Effector memory CD4-positive, alpha-beta T cell (primary cell): ENCODE measurements at places on chromosomes 2 and 18.

DNA sequence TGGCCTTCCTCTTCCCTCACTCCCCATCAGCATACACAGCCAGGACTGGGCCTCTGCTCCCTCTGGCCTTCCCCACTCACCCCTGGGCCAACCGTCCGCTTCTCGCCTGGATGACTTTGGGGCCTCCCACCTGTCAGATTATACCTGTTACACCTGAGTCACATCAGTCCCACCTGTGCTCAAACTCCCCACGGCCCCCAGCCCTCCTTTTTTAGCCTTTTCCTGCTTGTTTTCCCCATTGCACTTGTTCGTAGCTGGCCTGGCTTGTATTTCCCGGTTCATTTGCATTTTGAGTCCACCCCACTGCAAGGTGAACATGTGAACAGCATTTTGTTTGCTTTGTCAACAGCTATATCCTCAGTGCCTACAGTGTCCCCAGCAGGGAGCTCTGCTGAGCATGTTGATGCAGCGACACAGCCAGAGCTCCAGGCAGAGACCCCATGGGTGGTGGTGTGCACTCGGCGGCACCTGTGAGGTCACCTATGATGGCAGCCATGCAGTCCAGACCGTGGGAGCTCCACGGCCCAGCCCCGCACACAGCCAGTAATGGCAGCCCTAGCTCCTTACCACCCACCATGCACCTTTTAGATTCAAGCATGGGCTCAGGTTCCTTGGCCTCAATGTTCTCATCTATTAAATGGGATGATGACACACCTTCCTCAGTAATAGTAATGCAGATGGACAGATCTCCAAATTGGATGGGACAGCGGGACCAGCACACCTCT, 276.4 kb upstream of the HS6ST1 start:
- no peak for DNase-seq

DNA sequence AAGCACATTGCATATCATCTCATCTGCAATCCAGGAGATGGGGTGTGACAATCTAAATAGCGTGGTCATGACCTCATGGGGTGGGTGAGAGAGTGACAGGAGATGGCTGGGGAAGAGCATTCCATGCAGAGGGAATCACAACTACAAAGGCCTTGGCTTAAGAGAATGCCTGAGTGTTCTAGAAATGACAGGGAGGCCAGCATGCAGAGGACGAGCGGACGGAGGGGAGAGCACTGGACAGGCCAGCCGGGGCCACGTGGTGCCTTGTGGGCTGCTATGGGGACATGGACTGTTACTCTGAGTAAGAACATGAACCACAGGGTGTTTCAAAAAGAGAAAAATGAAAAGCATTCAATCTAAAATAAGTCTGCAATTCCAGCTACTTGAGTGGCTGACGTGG, 117.9 kb upstream of the ODC1 start:
- no peak for DNase-seq

DNA sequence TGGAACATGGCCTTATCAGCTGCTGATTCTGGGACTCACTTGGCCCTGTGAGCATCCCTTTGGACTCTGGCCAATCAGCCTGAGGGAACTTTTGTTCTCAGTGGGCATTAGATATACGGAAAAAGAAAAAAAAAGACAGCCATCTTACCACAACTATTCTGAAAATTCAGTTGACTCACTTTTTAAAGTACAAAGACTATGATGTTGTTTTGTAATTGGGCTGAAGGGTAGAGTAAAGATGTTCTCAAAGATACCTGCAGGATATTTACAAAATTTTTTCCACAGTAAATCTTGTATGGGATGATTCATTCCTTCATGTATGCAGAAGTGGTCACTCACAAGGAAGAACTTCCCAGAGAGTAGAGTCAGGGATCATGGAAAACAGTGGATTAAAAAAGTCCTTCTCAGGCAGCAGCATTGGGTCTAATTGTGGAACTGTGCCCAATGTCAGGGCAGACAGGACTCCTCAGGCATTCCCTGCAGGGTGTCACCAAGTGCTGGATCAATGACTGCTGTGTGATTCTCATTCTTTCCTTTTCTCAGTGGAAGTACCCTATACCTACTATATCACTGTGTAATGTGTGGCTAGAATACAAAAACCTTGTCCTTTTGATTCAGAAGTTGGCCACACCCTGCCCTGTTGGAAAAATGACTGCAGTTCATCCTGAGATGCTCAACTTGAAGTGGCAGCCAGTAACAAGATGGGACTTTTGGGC, 35.4 kb downstream of the SULT1C4 start:
- DNase-seq: no peak

- no peak for DNase-seq
Observed at GRCh38 chr2:26477911-26478253, at the start of gene OTOF. OTOF (minus strand) TSS chr2:26478124.

- no peak for DNase-seq
Observed at GRCh38 chr2:190529486-190530247, 4.9 kb downstream of the NEMP2 start.

DNA sequence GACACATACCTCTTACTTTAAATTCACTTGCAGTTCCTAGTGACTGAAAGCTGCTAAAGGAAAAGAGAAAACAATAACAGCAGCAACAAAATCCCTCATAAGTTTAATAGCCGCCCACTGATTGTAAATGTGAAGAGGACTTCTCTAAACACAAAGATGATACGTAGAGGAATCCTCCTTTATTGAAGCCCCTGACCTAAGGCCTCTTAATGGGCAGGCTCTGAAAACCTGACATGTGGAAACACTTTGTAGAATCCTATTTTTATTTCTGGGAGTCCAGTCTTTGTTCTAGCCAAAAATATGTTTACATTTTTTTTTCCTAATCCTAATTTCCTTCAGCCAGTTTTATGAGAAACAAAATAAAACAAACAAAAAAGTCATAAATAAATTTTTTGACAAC, 1277.7 kb upstream of the CELF4 start:
- no peak for DNase-seq

- DNase-seq: no peak
Observed at GRCh38 chr2:162581959-162582798, 238.2 kb downstream of the GCA start.

GRCh38 chr18:46433121-46433826, 223.7 kb downstream of the LOXHD1 start:
- no peak for DNase-seq

DNA sequence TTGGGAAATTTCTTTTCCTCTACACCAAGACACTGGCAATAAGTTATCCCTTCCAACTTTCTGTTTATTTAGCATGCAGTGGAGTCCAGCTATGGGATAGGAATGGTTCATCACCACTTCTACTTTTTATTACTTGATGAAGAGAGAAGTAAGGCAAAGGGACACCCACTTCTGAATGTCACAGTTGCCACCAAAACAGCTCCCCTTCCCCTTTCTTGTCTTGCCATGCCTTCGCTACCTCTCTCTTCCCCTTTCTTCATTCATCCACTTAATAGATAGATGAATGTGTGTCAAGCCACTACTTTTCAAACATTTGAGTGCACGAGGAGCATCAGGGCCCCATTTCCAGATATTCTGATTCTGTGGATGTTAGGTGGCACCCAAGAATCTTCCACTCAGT, 59.6 kb downstream of the KCTD18 start:
- DNase-seq: no peak

DNA sequence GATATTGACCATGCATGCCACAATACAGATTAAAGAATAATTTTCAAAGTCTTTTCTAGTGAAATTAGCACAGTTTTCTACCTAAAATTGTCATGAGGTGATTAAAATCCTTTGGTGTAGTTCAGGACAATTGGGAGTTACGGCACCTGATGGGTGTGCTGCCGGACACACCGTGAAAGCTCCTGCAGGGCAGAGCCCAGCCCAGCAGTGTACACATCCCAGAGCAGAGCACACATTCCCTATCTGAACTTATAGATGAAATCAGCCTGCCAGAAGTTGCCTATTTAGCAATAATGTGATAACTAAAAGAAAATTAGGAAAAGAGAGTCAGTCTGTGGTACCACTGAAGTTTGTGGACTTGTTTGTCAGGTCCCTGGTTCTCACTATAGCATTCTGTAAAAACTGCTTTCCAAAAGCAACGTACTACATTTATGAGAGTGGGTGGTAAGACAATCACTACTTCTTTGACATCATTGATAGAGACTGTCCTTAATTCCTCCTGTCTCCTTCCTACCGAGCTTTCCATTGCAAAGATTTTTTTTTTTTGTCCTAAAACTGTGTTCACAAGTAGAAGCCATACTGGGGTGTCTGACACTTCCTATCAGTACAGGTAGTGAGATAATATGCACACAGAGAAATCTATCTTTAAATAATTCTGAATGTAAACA, 3.4 kb downstream of the CYTIP start:
- DNase-seq: no peak

GRCh38 chr2:26557244-26557925, 79.5 kb upstream of the OTOF start:
- no peak for DNase-seq

DNA sequence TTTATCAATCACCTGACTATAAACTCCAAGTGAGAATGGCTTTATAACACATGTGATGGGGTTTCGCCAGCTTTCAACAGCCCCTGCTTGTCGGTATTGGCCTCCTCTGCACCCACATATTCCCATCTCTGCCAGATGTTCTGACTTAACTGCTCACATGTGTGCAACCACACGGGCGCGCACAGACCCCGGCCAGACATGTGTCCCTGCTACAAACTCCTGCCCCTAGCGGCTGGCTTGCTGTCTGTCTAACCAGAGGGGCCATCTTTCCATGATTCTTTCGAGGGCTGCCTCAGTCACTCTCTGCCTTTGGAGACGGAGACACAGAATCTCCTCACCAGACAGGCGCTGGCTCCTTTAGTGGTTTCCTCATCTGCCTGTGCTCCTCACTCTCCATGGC, 15.3 kb downstream of the STON1 start:
- no peak for DNase-seq

DNA sequence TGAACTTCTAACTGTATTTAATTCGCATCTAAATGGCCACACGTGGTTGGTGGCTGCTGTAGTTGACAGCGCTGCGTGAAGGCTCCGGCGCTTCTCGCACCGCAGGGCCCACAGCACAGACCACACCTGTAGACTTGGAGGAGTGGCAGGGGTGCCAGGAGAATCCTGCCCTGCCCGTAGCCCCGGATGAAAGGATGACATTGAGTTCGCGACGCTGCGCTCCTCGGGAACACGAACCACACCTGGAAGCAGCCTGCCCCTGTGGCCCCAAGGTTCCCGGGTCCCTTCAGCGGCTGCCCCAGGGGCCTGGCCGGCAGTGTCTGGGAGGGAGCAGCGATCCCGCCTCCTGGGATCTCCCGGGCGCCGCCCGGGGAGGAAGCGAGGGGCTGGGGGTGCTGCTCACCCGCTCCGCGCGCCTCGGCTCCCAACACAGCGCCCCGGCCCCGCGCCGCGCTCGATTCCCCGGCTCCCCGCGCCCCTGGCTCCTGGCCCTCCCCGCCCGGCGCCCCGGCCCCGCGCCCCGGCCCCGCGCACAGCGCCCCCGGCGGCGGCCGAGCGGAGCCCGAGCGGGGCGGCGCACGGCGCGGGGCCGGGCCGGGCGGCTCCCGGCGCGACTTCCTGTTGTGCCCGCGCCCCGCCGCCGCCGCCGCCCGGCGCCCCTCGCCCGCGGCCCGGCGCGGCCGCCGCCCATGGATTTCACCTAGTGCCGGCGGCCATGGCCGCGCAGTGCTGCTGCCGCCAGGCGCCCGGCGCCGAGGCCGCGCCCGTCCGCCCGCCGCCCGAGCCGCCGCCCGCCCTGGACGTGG, at the start of gene RNPEPL1:
RNPEPL1 (plus strand) TSS at position 613 of the 806 bp plus-strand sequence; CDS start at position 716, 103 bp downstream.
- DNase-seq: peak; percentile 38

DNA sequence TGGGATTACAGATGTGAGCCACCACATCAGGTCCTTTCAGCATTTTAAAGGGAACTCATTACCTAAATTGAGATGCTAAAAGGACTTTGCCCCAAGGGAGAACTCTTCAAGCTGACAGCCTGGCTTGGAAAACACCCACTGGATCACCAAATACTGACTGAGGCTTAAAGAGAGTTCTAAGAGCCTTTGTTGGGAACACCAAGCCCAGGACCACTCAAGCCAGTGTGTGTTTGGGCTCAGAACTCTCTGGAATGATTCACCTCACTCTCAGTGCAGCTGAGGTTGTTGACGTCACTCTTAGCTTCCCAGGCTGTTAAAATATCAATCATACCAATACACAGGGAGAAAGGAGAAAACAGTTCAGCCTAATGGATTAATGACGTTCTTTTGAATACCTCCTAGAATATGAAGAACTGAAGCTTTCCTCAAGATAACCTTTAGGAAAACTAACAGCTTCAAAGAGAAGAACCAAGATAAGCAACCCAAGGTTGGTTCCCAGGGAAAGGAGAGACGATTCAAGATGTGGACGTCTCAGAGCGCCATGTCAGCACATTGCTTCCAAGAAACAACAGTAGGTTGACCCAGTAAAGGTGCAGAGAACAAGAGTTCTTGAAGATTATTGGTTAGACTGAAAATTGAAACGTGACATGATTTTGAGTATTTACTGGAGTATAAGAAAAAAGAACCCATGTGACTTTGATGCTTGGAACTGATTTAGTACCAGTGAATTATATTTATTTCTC, 48.0 kb upstream of the MGAT4A start:
- DNase-seq: no peak

DNA sequence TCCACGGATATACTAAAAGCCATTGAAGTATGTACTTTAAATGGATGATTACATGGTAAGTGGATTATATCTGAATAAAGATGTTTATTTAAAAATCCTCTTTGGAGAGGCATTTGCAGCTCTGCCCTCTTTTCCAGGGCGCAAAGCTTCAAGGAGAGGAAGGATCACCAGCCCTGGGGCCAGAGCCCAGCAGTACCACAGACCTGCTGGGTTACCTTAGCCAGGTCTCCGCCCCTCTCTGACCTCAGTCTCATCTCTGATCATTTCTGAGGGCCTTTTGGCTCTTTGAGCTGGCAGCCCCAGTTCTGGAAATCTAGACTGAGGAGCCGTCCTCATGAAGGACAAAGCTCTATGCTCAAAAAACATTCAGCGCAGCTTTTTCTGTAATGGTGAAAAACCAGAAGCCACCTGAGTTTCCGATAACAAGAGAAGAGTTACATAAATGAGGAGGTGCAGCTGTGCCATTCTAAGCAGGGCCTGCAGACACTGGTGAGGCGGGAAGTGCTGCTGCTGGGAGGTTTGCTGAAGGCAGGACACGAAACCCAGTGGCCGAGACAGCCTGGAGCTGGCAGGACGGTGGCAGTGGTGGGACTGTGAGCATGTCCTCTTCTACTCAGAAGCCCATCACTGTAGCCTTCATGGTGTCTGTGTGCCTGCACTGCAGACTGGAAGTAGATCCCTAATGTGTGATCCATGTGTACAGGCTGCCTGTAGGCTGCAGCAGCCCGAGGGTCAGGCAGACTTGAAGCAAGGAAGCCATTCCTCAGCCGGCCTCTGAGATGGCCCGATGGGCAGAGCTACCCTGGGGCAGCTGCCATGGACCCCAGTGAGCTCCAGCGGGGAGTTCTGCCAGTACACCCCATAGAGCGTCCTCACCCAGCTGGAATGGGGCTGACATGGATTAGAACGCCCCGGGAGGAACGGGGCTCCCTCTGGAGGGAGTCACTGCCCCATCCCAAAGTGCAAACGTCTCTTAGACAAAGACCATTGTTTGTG, 27.7 kb downstream of the ADRA2B start:
- no peak for DNase-seq
